Endothelial cell (in vitro differentiated cells): ENCODE measurements at places on chromosomes 5 and 9.

GRCh38 chr9:4590430-4591122 is 71.5 kb upstream of the PLPP6 start:
- no peak for DNase-seq

- no peak for DNase-seq
These were observed 46.7 kb downstream of the FNBP1 start for GRCh38 chr9:129996161-129996830.

GRCh38 chr5:158999339-158999738 is 100.4 kb downstream of the EBF1 start:
- DNase-seq: no peak

- DNase-seq: no peak
These were observed 4.8 kb downstream of the IL9 start for GRCh38 chr5:135890867-135891266.

GRCh38 chr5:56638061-56638621 is 177.2 kb upstream of the MAP3K1 start:
- no peak for DNase-seq
